ENCODE measurements at places on chromosomes 1 and 21.
A peak's percentile ranks its signal among the peaks of the same experiment; 100 is the strongest.

DNA sequence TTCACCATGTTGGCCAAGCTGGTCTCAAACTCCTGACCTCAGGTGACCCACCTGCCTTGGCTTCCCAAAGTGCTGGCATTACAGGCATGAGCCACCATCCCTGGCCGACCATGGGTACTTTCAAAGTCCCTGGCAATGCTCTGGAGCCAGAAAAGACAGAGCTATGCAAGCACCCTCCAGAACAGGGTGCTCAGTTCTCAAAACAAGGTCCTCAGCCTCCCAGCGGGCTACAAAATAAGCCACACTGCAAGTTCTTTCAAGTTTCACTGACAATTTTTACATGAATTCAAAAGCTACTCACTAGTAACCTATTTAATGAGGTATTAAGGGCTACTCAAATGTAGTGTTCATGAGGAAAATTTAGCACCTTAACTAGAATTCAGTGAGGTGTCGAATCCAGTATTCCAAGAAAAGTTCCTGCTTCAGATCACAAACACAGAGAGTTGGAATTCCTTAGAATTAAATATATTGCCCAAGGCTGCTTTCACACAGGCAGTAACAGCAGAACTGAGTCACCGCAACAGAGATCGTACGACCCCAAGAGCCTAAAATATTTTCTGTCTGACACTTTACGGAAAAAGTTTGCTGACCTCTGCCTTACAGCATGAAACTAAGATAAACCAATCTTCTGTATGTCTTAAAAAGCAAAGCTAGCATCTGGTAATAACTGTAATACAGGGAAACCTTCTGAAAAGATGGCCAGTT lies 60.7 kb downstream of the HSF2BP start:
- DNase-seq: peak; percentile 93

- no peak for DNase-seq
Measured at GRCh38 chr1:245195398-245195797, 40.6 kb downstream of the KIF26B start.

GRCh38 chr1:2322065-2322571 lies 69.2 kb downstream of the MORN1 start:
- DNase-seq: peak; percentile 77

DNA sequence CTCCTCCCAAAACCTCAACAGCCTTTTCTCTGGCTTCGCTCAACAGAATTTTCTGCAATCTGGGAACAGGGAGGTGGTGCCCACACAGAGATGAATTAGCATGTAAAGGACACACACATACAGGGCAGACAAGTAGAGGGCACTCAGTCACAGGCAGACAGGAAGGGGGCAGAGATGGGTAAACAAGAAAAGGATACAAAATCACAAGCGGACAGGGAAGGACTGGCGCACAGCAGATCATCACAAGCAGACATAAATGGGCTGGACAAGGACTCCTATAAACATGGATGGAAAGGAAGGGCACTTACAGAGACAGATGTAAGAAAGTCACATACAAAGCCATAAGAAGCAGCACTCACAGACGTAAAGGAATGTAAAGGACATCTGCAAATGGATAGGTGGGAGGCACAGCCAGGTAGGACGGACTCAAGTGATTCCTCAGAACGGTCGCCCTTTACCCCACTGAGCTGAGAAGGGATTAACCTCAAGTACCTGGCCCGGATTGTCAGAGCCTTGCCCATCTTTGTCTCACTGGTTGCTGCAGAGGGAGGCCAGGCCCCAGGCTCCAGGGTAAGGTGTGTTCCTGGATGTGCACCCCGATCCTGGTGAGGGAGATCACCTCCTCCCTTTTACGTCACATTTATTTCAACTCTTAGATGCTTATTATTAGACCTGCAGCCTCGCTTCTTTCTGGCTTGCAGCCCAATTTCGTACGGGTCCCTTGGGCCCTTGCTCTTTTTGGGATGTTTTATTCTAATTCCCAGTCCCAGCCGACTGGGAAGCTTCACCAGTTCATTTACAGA lies 836 bp upstream of the PRCC start:
- DNase-seq: no peak

- DNase-seq: no peak
Measured at GRCh38 chr1:3778590-3779264, 6.2 kb downstream of the SMIM1 start.

- DNase-seq: no peak
Measured at GRCh38 chr1:79431340-79431739, 424.8 kb upstream of the ADGRL4 start.

GRCh38 chr1:64440183-64440826 lies 29.6 kb upstream of the CACHD1 start:
- peak; percentile 36 for DNase-seq

DNA sequence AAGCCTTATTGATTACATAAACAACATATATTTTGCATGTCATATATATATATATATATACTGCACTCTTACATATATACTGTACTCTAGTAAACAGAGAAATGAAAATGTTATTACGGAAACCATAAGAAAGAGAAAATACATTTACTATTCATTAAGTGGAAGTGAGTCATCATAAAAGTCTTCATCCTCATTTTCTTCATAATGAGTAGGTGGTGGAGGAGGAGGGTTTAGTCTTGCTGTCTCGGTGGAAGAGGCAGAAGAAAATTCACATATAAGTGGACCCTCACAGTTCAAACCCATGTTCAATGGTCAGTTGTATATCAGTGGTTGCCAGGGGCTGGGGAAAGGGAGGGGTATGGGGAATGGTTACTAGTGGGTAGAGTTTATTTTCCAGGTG lies 8.0 kb upstream of the IFNLR1 start:
- DNase-seq: no peak

DNA sequence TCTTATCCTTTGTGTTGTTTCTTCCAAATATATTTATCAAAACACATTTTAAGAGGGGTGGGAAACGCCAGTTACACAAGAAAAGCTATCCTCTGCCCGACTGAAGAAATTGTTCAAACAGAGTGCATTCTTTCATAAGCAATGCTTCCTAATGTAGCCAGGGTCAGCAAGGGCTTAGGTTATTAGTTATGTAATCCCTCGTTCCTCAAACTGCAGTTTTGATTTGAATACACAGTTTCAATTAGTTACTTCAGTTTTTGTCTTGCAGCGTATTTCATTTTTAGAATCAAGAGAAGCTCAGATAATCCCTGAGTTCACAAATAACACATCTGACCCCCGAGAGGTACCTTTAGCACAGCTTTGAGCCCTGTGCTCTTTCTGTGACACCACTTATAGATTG lies 141.7 kb upstream of the NRIP1 start:
- no peak for DNase-seq

GRCh38 chr1:176338877-176339276 lies 124.1 kb upstream of the PAPPA2 start:
- no peak for DNase-seq

DNA sequence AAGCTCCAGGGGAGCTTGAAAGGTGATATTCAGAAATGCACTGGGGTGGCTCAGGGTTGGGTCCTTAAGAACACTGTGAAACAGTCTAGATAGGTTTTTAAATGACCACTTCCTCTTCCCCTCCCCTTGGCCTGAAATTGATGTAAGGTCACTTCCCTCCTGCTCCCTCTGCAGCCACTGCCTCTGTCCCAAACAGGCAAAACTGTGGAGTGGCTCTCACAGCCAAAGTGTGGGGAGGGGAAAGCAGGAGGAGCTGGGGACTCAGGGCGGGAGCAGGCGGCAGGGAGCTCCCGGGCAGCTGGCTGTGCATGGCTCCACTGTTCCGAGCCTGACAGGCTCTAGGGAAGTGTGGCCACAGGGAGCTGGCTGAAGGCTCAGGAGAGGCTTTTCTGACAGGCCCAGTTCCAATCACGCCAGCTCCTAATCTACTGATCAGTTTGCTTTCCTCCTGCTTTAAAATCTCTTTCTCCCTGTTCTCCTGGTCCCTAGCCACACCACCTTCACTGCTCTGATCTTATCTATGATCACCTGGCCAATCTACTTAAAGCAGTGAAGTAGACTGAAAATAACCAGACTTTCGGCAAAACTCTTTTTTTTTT lies 5.1 kb upstream of the CSRP1 start:
- DNase-seq: no peak

GRCh38 chr21:44871576-44872269 lies 1.8 kb downstream of the PTTG1IP start:
- peak; percentile 76 for DNase-seq

- DNase-seq: no peak
Measured at GRCh38 chr1:2591581-2592261, 5.1 kb downstream of the PRXL2B start.

DNA sequence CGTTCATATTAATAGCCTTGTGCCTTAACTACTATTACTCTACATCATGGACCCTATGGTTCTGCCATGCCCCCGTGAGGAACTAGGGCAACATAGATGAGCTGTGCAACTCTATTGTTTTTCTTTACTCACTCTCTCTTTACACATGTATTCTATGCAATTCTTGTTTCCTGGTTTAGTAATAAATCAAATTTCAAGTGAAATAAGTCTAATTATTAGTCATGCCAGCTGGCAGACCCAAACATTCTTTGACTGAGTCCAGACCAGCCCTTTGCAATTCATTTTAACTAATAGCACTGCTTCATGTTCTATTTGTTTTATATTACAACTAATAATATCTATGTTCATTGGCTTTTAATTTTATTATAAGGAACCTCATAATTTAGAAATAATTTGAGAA lies 789.3 kb upstream of the ADAMTS5 start:
- no peak for DNase-seq

- no peak for DNase-seq
Measured at GRCh38 chr1:228005511-228006033, 1.2 kb upstream of the WNT3A start.

- DNase-seq: peak; percentile 47
Measured at GRCh38 chr1:53278298-53278725, 40.0 kb upstream of the MAGOH start.

- DNase-seq: no peak
Measured at GRCh38 chr1:36007741-36008140, 76.2 kb upstream of the TEKT2 start.

DNA sequence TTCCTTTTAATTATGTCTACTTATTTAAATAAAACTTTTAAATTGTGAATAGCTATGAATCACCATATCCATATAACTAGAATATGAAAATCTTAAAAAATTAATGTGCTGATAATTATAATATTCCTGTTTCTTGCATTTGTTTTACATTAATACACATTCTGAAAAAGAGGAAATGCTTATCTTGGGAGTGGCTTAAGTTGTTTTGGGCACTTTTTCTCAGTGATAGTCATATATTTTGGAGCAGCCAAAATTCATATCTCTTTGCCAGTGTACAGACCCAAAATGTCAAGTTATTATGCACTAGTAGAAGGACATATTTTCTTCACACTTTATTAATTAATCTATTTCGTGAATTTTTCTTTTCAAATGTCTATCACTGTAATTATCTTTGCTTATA lies 838.5 kb downstream of the USP25 start:
- no peak for DNase-seq

DNA sequence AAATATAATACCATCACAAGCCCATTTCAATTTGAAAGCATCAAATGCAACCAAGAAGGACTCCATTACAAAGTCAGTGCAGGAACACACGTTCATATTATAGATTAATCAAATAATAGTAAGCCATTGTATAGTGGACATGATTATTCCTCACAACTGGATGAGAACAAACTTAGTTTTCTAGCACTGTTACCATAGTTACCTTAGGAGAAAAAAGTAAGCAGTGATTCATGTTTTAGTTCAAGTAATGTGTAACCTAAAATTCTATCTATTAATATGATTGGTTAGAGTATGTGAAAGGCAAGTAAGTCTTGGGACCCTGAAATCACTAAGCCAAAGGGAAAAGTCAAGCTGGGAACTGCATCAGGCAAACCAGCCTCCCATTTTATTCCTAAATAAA lies 15.2 kb downstream of the SSX2IP start:
- DNase-seq: no peak

- peak; percentile 45 for DNase-seq
Measured at GRCh38 chr21:26506956-26507355, 66.1 kb downstream of the CYYR1 start.

DNA sequence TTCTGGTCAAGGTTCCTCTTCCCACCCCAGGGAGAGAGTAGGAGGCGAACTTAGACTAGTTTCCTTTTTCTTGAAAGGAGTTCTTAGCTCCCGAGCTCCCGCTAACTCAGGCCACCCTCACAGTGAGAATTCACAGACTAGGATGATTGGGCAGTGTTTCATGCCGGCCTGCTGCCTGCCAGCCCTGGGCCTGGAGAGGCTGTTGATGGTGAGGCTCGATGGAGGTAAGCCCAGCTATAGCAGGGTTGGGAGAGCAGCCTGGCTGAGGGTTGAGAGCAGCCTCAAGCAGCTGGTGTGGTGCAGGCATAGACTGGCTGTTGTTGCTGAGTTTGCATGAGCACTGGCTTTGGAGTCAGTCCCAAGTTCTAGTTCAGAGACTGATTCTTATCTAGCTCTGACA lies 274.4 kb downstream of the MATN1 start:
- DNase-seq: no peak

DNA sequence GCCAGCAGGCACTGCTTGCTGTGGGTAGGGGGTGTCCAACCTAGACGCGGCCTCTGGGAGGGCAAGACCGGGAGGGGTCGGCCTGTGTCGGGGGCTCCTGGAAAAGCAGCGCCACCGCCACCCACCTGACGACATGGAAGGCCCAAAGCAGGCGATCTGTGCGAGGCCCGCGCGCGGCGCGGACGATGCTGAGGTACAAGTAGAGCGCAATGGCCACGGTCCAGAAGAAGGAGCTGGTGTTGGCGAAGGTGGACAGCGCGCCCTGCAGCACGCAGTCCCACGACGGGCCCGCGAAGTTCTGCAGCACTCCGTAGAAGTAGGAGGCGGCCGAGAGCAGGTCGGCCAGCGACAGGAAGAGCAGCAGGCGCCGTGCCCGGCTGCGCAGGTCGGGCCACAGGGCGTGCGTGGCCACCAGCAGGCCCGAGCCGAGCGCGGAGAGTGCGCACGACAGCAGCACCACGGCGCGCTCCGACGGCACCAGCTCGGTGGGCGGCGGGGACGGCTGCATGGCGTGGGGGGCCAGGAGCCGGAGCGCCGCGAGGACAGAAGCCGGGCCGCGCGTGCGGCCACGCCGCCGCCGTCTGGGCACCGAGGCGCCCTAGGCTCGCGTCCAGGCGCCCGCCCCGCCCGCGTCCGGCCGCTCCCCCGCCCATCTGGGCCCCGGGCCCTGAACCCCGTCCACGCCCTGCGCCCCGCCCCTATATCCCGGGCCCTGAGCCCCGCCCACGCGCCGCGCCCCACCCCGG lies at the start of gene GPR157:
TSS of gene GPR157 (minus strand) at position 583 of the 746 bp plus-strand sequence. CDS start at position 508, 75 bp downstream.
- peak; percentile 84 for DNase-seq

DNA sequence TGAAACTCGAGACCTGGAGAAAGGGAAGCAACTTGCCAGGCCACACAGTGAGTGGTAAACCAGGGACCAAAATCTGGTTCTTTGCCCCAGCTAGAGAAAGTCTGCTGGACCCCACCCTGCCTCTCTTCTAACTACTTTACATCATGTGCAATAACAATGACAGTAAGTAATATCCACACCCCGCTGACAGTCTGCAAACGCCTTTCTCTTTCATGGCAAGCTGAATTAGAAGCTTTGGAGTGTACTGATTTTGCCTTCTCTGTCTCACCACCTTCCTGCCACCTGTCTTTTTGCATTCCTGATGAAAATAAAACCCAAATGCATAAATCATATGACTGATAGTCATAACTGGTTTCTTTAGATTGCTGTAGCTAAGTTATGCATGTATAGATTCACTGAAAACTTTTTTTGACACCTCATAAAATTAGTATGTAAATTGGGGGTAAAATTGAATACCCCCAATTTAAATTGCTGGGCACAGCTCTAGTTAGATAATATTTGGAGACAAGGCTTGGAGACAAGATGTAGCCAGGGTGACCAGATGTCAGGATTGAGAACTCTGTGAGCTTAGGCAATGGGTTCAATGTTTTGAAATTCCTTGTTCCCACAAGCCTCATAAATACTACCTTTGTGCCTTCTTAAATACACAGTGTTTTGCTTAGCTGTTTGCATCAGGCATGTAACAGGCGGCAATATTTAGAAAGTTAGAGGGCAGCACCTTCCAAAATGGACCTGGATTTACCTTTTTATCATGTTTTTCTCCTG lies 73.5 kb downstream of the ST6GALNAC5 start:
- no peak for DNase-seq

- no peak for DNase-seq
Measured at GRCh38 chr1:167219194-167219593, 1.5 kb upstream of the POU2F1 start.
